ENCODE measurements at places on chromosomes 3 and 15. TPM values are rescaled to one million over a fixed set of nuclear protein-coding genes. Genes with fewer than 3 reads are reported as not detected.

DNA sequence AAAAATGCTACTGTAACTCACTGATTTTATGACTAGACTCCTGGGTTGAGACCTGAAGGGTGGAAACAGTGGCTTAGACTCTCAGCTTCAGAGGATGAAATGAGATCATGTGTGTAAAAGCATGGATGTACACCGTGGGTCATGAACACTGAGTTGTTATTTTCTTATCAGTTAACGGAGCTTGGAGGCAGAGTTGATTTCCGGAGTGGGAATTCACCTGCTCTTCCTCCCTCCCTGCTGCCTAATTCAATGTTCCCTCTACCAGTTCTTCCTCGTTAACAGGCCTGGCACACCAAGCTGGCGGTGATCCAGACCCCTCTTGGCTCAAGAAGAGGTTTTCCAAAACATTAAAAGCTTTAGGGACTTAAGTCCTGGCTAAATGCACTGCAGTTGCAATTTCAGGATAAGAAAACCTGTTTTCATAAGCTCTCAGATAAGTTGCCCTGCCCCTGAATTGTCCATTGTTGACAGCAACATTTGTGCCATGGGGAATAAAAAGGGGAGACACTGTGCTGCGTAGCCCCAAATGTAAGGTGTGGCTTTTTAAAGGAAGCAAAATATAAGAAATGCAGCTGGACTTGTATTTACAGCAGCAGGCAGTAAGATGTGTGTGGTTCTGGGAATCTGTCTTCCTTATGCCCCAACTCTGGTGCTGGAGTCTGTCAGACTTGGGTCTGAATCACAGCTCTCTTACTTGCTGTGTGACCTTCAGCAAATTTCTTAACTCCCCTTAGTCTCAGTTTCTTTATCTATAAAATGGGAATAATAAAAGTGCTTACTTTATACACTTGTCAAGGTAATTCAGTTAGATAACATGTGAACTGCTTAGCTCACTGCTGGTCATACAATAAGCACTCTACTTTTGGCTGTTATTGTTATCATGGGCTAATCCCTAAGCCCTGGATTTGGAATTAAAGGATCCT lies 9.9 kb downstream of the PDIA5 start:
- no peak for DNase-seq

The GXYLT2 gene
- 0.23 TPM for total RNA-seq

The GOLGA6L7 gene
- total RNA-seq: not detected

The PARP3 gene
- total RNA-seq: 27.1 TPM

The ROPN1 gene
- total RNA-seq: not detected

The ZNF660 gene
- total RNA-seq: 0.50 TPM

DNA sequence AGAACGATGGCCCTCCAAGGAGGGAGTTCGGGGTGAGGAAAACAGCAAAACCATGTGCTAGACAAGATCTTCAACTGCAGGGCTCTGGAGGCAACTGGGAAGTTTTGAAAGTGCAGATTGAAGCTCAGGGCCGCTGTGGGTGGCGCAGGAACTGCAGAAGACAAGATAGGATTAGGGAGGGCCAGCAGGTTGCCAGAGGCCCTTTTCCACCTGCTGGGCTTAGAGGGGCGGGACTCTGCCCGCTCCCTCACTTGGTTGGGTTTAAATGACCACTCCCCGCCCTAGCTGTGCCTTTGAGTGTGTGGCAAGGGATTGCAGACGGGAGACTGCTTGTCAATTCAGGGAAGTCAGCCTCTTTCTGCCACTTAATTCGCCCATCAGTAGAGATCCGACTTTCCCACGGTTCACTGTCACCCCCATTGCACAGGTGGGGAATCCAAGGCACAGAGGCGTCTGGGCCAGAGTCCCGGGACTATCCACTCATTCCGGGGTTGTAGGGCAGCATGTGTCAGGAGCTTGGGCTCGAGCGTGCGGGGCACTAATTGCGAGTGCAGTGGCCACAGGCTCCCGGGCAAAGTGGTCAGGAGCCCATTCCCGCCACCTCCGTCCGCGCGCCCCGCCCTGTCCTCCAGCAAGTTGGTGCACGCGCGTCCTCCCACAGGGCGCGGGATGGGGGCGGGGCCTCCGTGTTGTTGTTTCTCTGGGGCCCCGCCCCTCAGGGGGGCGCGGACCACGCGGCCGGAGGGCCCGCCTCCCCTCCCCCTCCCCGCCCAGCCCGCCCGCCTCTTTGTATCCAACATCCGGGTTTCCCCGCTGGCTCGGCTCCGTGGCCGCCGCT lies at the start of gene ACVR2B:
Gene ACVR2B, plus strand, starts transcription at position 816 of the 838 bp plus-strand sequence. CDS start 433 bp downstream, outside the sequence.
- DNase-seq: peak; percentile 77

- no peak for DNase-seq
Measured at GRCh38 chr3:100602506-100603444, 6.6 kb upstream of the ADGRG7 start.

The GCNT3 gene
- not detected for total RNA-seq

GRCh38 chr15:69316291-69316690 lies 17.6 kb downstream of the PAQR5 start:
- no peak for DNase-seq

DNA sequence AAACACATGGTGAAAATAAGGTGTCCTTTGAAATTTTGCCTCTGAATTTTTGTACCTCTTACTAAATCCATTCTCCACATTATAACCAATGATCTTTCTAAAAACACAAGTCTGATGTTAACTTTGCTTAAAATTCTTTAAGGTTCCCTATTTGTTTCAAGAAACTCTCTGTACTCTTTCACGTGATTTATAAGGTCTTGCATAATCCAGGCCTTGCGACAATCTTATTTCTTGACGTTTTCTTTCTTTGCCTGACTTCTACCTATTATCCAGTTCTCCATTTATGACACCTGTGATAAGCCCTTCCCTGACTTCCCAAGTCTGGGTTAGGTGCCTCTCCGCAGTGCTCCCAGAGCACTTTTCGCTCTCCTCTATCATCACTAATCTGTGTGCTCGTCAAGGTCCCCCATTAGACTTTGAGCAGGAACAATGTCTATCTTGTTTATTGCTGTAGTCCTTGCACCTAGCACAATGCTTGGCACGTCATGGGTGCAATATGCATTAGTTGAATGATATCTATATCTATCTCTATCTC lies 24.3 kb upstream of the KPNA1 start:
- DNase-seq: no peak

DNA sequence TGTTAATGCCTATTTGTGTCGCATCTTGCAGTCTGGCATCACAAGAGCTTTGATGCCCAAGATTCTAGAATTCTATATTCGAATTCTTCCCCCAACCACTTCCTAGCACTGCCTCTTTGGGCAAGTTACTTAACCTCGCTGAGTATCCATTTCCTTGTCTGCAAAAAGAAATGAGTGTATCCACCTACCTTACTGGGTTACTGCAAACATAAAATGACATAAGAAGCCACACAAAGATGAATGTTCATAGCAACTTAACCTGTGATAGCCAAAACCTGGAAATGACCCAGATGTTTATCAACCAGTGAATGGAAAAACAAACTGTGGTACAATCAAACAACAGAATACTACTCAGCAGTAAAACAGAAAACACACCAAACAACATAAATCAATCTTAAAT lies 24.9 kb downstream of the RFTN1 start:
- DNase-seq: no peak

The PSTPIP1 gene
- total RNA-seq: 141 TPM

- DNase-seq: no peak
Measured at GRCh38 chr3:29438580-29438979, 157.7 kb downstream of the RBMS3 start.

Measured in activated T-cell treated with anti-CD3 and anti-CD28 coated beads, Interleukin-2, amount 50 U/mL, for 72 hours (primary cell).